ENCODE measurements at places on chromosomes 2 and 18. TPM values are rescaled to one million over a fixed set of nuclear protein-coding genes. Genes with fewer than 3 reads are reported as not detected.

- no peak for DNase-seq
Measured at GRCh38 chr2:184346338-184346862, 251.9 kb upstream of the ZNF804A start.

DNA sequence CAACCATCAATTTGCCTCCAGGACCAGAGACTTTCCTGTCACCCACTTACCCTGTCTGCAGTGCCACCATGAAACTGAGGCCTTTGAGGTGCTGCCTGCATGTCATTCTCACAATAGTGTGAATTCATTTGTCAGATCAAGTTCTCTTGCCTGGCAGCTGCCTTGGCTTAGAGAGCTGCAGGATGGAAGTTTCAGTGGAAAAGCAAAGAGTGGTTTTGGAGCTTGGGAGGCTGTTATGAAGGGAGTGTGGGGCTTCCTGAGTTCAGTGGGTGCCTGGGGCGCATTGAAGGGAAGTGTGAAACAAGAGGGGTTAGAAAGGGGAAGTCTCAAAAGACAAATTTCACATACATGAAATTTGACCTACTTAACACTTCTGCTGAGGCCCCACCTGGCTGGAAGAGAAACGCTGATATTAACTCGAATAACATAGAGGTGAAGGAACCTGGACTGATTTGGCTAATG, 7.9 kb upstream of the LBH start:
- no peak for DNase-seq

GRCh38 chr18:63105636-63106316, 213.8 kb downstream of the BCL2 start:
- no peak for DNase-seq

DNA sequence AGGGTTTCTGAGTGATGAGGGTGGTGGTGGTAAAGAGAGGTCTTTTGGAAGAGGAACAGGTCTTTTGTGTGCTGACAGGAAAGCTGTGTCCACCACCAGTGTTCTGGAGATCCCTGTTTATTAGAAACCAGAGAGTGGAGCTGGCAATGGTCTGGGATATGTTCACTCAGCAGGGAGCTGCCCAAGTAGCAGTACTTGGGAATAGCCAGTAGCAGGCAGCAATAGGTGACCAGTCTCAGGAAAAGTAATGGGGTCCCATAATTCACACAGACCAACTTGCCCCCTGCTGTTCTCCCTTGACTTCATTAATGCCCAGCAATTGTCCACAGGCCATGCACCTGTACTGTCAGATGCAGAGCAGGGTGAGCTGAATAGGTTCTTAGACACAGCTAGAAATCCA, 1.8 kb downstream of the TSPYL6 start:
- DNase-seq: no peak

IL36A gene
- not detected for total RNA-seq

Data from aorta (tissue), 5 donors.